ENCODE measurements at places on chromosomes 5 and 9.

GRCh38 chr9:6218099-6218502 is 2.5 kb downstream of the IL33 start:
- no peak for DNase-seq

DNA sequence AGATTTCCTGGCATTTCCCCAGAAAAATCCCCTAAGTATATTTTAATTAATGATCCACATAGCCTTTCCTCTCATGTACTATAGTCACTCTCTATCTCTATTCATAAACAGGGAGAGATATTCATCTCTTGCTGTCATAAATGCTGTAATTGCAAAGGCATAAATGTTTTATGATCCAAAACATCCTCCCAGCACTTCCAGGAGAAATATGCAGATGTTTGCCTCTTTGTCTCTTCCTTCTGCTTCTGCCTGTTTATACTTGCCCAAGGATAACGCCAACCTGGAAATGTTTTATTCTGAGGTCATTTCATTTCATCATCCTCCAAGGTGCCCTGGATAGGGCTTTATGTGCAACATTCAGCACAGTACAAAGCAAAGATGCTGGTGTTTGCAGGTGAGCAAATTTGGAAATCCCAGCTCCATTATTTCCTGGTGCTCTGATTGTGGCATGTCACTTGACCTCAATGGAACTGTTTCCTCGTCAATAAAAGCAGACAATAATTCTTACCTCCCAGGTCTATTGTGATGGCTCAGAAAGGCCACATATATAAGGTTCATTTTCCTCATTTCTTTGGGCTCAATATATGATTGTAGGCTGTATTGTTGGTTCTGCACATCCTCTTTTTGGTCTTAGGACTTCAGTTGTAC is 6.9 kb downstream of the TNFSF15 start:
- DNase-seq, result no peak

- peak; percentile 17 for DNase-seq
Measured at GRCh38 chr5:112186401-112186990, 232.6 kb downstream of the EPB41L4A start.

DNA sequence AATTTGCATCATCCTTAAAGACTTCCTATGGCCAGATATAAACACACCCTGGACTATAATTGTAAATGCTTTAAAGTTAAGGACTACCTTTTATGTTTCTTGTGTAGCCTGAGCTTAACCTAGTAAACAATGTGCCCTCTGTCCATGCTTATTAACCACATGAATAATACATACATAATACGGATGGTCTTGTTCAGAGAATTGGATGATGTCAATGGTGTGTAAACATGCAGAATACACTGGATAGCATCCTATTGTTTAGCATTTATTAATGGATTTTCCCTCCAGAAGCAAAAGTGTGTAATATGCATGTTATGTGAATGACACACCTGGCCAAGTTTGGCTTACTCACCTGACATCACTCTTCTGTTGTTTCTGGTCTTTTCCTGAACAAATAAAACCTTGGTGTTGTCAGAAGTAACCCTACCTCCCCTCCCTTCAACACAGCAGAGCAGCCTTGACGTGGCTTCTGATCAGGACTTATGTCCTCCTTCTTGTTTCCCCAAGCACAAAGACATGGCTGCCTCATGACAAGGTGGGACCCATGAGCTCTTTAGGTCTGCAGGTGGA is 517.9 kb downstream of the MTRR start:
- no peak for DNase-seq

DNA sequence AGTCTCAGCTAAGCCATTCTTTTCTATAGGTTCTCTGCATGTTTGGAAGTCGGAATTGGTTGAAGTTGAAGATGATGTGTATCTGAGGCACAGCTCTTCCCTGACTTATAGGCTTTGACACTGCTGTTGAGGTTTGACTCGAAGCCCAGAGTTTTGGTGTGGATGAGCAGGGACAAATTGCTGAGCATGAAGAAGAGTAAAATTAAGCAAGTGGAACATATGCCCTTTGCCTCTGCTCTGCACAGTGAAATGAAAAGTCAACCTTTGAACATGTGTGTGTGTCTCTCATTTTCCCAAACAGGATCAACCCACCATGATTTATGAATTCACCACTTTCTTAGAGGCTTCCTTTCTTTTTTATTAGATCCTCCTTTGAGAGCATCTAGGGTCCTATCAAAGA is 8.5 kb downstream of the HMHB1 start:
- no peak for DNase-seq

DNA sequence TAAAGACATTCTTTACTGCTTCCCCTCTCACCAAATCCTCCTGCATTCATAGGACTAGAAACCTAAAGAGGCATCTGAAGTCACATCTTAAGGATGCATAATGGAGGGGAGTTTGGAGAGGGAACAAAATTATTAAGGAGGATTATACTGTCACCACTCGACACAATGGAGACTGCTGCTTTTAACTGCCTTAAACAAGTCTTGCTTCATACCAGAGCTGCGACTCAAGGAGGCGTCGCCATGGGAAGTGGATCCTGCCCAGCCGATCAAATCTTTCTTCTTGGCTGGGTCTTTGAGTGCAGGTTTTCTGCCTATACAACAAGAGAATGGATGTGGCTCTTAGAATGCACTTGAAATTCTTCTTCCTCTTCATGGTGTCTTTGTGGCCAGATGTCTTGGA is 66.7 kb upstream of the FOXE1 start:
- DNase-seq, result no peak

DNA sequence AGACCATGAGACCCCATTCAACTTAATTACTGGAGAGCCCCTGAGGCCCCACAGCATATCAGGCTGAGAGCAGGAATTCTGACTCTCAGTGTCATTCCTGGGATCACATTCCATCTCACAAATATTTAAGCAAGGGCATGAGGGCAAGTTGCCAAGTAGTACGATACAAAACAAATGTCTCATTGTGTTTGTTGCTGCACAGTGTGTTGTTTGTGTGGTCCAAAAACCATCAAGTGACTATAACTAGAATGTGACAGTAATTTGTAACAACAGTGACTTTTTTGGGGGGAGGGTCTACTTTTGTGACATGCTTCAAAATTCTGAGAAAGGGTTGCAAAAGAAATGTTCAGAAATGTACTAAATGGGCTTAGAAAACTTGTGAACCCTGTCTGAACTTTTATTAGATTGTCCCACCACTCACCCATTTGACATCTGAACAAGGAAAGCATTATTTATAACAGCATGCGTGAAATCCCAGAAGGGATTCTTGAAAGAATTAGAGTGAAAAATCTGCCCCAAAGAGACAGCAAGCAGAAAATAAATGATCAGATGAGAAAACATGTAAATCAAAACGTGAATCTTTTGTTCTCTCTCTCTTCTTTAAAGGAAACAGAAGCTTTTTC is 347.0 kb downstream of the NTRK2 start:
- DNase-seq, result no peak

DNA sequence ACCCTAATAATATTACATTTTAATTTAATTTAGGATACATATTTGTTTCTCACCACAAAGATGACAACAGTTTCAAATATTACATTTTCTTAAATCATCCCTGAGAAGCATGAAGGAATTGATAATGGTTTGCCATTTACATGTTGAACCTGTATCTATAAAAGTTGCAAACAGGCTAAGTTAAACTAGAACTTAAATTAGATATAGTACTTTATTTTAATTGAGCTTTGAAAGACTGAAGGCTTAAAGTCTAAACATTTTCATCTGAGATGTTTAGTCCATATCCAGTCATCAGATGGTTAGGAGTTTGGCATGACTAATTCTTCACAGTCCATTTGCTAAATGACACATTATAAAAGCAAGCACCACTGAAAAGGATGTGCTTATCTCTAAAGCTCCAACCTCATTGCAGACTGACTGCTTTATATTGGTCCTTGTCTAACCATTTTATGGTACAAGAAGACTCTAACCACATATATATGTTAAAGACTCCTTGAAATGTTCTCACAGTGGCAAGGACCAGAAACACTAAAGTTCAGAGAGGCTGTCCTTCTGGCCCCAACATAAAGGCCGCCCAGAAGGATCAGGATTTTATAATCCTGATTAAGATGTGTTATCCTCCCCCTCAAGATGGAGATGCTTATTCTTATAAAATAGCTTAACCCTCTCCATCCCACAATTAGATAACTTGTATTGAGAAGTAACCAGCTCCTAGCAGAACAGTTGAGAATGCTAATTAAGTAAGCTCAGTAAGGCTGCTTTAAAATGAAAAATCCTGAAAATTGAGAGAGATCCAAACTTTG is 25.8 kb downstream of the WNT8A start:
- no peak for DNase-seq

GRCh38 chr5:99191206-99191745 is 262.5 kb upstream of the CHD1 start:
- DNase-seq, result no peak

DNA sequence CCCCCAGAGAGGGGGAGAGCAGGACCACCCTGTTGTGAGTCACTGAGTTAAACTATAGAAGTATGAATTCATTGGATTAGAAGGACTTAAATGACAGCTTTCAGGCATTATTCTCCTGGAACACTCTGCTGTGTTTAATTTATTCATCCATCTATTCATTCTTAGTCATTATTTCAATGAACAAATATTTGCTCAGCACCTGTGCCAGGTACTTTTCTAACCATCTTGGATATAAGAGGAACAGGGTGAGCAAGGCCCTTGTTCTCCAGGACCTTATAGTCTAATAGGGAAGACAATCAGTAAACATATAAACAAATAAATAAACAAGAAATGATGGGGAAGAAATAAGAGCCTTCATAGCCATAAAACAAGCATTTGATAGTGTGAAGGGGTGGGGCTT is 483.9 kb upstream of the BRINP1 start:
- no peak for DNase-seq

GRCh38 chr5:13403351-13403750 is 541.1 kb downstream of the DNAH5 start:
- no peak for DNase-seq

GRCh38 chr5:165999693-166000320 is 2291.6 kb upstream of the WWC1 start:
- no peak for DNase-seq

GRCh38 chr5:177523711-177524538 is 7.2 kb upstream of the DDX41 start:
- DNase-seq, result no peak
